ENCODE measurements at places on chromosomes 1 and 21.

- DNase-seq, result peak; percentile 80
These were observed 820 bp upstream of the TTF2 start for GRCh38 chr1:117059334-117059677.

DNA sequence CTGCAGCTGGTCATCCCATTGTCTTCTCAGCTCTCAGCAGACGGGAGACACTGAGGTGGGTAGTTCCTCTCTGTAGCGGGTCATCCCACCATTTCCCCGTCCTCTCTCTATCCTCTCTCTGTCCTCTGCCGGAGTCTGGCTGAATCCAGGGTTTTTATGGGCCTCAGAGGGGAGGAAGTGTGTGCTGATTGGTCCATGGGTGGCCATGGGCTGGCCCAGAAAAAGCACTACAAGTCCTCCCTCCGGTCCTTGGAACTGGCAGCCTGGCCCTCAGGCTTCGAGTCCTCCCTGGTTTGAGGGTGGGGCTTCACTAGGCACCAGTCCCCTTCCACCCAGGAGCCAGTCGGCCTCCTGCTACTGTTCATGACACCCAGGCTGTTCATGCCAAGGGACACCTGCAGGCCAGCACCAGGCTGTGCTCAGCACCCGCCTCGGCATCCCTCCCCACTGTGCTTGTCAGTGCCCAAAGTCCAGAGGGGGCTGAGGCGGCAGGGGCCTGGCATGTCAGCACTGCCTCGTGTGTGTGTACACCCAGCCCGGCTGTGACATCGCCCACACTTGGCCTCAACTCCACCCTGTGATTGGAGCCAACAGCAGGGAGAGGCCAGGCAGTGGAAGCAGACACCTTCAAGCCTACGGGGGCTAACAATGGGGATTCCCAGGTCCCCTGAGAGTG, 23.0 kb upstream of the LRRC8C start:
- DNase-seq, result peak; percentile 73

DNA sequence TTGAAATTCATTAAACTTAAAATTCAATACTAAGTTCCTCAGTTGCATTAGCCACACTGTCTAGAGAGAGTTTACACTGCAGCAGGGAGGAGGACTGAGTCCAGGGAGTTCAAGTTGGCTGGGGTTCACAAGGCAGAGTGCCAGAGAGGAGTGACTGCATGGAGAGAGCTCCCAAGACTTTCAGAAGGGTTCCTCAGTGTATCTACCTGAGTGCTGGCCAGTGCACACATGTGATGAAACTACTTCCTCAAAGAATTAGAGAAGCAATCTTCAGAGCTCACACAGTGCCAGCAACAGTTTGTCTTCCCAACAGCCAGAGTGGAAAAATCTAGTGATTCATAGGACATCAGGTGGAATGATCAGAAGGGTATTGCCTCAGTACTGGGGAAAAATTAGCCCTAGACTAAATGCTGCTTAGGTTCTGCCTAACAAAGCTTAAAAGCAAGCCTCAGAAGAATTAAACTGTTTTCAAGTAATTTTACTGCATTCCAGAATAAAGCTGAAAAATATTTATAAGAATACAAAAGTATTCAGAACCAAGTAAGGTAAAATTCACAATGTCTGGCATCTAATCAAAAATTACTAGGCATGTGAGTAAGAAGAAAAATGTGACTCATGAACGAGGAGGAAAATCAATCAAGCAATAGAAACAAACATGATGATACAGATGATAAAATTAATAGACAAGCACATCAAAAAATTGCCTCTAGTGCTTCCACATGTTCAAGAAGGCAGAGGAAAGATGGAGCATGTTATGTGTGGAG, 10.4 kb upstream of the WNT3A start:
- no peak for DNase-seq

DNA sequence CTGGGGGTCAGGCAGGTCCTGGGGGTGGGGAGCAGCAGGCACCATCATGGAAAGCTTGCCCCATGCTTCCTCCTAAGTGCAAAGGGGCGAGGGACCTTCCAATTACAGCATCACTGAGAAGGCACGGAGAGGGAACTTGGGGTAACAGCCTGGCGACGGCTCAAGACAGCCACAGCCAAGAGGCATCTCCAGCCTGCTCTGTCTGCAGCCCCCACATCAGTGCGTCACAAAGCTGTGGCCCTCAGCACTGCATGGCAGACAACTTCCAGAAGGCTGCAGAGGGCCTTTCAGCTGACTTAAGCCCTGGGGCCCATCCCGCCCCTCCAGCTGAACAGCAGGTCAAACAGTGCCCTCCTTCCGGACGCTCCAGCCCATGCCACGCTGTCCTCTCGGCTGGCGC, 13.2 kb upstream of the GPR153 start:
- no peak for DNase-seq

DNA sequence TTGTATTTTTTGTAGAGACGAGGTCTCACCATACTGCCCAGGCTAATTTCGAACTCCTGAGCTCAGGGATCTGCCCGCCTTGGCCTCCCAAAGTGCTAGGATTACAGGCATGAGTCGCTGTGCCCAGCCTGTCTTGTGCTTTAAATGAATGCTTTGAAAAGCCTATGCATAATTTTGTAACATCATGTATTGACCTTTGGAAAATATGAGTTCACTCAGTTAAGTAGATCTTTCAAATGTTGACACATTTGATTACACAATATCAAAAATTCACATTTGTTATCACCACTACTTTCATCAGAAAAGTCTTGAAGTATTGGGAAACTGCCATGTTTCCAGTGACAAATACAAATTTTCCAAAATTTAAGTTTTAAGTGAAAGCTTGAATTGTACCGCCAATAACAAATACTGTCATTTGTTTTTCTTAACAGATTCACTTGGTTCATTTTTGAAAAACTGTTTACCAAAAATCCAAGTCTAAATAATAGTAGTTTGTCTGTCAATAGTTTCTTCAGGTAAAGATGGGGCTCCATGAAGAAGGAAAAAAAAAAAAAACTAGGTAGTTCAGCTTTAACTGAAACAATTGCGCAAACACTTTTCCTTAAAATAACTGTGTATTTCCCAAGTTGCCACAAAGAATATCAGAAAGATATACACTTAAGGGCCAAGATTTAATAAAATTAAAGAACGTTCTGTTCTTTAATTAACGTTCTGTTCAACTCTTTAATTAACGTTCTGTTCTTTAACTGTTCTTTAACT, 233.2 kb upstream of the NR5A2 start:
- no peak for DNase-seq

DNA sequence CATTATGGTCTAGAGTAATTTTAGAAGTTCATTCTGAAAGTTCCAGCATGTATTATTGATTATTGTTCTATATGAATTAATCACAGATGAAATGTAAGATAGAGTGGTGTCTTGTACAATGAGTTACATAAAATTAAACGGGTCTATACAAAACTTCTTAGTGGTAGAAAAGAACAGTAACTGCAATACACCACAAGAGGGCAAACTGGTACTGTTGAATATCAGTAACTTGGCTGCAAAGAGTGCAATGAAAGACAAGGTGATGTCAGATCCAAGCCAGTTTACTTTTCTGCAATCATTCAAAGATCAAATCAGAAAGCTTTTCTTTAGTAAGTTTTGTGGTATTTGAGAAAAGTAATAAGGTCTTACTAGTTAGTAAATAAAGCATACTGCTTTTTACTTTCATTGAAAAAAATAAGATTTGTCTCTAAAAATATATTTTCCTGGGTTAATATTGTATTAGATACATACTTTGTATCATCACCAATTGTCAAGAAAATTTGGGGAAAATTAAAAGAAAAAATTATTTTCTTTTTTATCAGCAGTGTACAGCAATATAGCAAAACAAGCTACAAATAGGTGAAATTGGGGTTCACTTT, 66.4 kb upstream of the BTG3 start:
- DNase-seq, result no peak

GRCh38 chr1:40894455-40894854, 32.3 kb upstream of the CITED4 start:
- DNase-seq, result no peak
